NCI-H2029 (cell line): ENCODE measurements at places on chromosomes 16 and 17.

DNA sequence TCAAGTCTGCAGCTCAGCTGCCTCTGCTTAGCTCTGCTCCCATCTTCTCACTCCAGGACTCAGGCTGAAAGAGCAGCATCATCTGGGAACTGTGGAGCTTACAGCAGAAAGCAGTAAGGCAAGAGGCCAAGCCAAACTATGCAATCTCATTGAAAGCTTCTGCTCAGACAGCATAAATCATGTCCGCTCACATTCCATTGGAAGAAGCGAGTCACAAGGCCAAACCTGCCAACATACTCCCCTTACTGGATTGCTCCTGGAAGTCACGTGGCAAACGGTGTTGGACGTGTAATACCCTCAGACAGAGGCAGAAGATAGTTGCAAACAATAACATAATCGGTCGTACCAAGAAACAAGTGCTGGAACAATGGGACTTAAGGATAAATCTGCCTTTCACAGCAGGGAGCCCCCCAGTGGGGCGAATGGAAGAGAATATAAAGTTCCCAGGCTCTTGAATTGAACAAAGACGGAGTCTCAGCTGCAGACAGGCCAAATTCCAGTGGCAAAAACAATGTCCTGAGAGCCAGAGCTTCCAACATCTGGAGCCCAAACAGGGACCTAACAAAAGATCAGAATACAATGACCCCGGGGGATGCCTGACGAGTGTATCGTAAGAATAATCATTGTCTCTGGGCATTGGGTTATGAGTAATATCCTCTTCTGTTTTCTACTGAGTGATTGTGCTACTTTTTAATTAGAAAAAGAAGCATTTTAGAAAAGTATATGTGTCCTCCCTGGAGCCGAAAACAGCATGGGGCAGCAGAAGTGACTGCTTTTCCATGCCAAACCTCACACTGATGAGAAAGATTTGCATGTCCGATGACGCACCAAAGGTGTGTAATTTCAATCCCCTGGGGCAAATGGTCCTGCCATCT, 68.4 kb downstream of the CMC2 start:
- no peak for DNase-seq

DNA sequence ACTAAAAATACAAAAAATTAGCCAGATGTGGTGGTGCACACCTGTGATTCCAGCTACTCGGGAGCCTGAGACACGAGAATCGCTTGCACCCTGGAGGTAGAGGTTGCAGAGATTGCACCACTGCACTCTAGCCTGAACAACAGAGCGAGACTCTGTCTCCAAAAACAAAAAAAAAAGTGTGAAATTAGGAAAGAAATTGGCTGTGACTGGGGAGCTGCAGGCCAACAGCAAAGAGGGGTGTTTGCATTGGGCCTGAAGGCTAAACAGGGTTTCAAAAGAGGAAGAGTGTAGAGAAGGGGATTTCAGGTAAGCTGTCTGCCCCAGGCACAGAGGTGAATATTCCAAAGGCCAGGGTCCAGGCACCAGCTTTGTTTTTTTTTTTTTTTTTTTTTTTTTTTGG, 9.4 kb downstream of the BMERB1 start:
- no peak for DNase-seq

DNA sequence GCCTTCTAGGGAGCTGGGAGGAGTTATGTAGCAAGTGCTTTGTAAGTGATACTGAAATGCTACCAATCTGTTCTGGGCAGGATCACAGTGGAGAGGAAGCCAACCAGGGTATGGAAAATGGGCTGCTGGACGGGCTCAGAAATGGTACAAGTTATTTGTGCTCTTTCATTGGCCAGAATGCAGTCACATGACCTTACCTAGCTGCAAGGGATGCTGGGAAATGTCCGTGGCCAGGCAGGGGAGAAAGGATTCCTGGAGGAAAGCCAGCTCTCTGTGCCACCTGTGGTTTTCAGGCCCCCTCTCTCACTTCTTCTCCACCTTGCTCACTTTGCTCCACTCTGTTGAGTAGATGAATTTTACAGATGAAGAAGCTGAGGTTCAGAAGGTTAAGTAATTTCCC, 4.8 kb downstream of the EEF2K start:
- no peak for DNase-seq

DNA sequence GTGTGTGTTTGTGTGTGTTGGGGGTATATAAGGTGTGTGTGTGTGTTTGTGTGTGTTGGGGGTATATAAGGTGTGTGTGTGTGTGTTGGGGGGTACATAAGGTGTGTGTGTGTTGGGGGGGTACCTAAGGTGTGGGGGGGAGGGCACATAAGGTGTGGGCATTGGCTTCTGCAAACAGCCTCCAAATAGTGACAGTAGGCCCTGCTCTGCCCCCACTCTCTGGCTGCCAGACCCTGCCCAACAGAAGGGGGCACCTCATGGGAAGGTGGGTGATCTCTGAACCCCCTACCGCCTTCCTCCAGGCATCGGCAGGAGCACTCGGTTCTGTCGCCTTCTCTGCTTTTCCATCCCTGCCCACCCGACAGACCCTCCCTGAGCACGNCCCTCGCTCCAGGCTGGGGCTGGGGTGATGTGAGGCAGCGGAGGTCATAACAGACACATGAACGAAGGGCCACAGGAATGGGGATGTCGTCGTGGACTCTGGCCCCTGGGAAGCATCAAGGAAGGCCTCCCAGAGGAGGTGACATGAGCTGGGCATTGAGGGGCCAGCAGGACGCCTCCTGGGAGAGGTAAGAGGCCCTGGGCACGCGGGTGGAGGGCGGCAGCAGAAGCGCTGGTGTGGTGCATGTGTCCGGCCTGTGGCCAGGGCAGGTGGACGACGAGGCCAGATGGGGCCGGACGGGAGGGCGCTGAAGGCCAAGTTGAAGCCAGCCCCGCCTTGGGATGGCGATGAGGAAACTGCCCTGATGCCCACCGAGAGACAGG, 136.6 kb upstream of the RPH3AL start:
- DNase-seq, result no peak

GRCh38 chr17:27497696-27498095, 41.4 kb downstream of the KSR1 start:
- no peak for DNase-seq

DNA sequence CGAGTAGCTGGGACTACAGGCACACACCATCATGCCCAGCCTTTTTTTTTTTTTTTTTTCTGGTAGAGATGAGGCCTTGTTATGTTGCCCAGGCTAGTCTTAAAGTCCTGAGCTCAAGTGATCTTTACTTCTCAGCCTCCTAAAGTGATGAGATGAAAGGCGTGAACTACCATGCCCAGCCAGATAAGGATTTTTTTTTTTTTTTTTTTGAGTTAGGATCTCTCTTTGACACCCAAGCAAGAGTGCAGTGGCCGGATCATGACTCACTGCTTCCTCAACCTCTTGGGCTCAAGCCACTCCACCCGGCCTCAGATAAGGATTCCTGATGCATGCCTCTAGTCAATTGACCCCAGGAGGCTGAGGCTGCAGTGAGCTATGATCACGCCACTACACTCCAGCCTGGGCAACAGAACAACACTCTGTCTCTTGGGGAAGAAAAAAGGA, 11.2 kb upstream of the PLEKHG4 start:
- no peak for DNase-seq
